Cortex of kidney (tissue), 1 donor: ENCODE measurements at places on chromosomes 2 and 18.

- no peak for DNase-seq
These were observed 78.9 kb downstream of the RTP5 start for GRCh38 chr2:241948299-241948897.

DNA sequence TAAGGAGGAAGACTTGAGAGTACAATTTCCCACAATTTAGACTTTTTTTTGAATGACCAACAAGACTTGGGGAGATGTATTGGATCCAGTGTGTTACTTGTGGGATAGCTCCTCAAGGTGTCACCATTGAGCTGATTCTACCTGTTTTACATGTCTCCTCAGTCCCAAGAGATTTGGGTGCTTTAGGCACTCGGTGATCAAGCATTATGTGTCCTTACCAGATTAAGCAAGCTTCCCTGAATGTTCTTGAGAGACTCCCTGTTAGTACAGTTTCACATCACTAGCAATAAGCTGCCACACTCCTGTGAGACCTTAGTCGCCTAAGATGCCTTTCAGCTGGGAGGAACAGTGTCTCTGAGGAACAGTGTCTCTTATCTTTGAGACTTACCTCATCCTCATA is 384.3 kb upstream of the SYT4 start:
- no peak for DNase-seq

DNA sequence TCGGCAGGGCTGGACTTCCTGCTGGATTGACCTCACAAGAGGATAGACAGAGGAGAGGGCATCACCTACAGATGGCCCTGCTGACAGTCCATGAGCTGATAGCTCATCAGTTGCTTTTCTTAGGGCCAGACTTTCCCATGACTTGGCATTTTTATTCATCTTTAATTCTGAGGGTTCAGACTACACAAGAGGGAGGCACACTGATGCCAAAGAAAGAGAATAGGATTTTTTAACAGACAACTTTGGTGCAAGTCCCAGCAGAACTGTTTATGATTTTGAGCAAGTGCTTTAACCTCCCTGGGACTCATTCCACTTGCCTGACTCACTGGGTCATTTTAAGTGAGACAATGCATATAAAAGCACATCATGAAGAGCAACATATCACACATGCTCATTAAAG is 299.2 kb downstream of the INSIG2 start:
- no peak for DNase-seq

DNA sequence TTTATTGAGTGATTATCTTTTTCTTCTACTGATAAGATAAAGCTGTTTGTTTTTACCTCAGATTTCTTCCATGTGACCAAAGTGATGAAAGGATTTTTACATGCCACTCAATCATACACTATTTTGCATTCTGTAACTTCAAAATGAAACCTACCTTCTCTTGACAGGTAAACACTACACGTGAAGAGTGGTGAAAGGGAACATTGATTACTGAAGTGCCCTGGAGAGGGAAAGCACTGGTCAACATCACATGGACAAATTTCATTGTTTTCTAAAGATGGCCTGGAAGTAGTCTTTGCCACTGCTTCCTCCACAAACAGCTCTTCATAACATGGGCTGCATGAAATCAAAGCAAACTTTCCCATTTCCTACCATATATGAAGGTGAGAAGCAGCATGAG is 120.1 kb downstream of the HIBCH start:
- DNase-seq = no peak

- DNase-seq = no peak
These were observed 768.9 kb upstream of the CDH7 start for GRCh38 chr18:64981915-64982314.

DNA sequence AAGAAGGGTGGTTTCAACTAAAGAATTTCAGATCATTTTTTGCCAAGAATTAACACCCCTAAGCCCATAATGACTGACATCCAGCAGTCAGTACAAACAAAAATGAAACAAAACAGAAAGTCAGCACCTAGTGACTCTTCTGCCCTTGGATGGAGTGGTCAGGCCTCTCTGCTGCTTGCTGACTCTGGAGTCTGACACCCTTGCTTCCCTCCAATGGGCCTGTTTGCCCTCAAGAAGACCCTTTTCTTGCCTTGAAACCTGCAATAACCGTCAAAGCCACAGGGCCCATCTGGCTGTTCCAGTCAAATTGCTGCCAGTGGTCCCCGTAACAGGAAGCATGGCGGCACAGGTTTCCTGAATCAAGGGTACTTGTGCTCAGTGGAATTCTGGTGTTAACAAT is 27.2 kb upstream of the CYTIP start:
- DNase-seq = no peak

- DNase-seq = no peak
These were observed 13.7 kb upstream of the TRAF3IP1 start for GRCh38 chr2:238306672-238306998.

GRCh38 chr2:191170773-191171172 is 20.0 kb upstream of the STAT4 start:
- no peak for DNase-seq

GRCh38 chr18:45412577-45412976 is 202.7 kb upstream of the SLC14A2 start:
- no peak for DNase-seq

DNA sequence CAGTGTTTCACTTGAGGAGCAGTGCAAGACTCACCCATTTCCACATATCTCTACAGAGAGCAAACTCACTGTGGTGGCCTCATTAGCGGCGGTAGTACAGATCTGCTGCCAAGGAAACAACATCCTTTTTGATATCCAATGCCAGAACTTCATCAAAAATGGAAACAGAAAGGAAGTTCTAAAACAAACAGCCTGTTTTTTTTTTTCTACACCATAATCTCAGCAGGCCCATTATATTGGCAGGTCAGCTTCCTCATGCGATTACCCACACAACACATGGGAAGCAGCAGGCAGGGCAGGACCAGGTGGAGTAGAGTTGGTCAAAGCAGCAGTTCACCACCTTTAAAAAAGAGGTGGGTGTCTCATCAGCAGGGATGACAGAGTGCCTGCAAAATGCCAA is 678.9 kb upstream of the CELF4 start:
- no peak for DNase-seq

- DNase-seq = no peak
These were observed 30.2 kb downstream of the XDH start for GRCh38 chr2:31384351-31384750.

DNA sequence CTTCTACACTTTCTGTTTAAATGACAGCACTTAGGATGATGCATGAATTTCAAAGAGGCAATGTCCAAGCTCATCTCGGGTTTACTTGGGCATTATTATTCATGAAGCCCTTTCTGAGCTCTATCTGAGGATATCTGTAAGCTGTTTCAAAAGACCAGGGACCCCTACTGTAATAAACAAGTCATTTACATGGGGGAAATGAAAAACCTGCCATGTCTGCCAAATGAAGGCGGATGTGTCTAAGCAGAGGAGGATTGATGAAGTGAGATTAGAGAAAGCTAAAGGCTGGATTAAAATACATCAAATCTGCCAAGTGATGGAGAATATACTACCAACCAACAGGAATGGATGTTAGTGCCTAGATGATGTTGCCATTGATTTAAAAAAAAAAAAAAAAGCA is 64.5 kb downstream of the SUCLG1 start:
- DNase-seq = no peak

- no peak for DNase-seq
These were observed 24.0 kb downstream of the RAX start for GRCh38 chr18:59249199-59249774.

GRCh38 chr2:224400886-224401632 is 848 bp downstream of the FAM124B start:
- no peak for DNase-seq

DNA sequence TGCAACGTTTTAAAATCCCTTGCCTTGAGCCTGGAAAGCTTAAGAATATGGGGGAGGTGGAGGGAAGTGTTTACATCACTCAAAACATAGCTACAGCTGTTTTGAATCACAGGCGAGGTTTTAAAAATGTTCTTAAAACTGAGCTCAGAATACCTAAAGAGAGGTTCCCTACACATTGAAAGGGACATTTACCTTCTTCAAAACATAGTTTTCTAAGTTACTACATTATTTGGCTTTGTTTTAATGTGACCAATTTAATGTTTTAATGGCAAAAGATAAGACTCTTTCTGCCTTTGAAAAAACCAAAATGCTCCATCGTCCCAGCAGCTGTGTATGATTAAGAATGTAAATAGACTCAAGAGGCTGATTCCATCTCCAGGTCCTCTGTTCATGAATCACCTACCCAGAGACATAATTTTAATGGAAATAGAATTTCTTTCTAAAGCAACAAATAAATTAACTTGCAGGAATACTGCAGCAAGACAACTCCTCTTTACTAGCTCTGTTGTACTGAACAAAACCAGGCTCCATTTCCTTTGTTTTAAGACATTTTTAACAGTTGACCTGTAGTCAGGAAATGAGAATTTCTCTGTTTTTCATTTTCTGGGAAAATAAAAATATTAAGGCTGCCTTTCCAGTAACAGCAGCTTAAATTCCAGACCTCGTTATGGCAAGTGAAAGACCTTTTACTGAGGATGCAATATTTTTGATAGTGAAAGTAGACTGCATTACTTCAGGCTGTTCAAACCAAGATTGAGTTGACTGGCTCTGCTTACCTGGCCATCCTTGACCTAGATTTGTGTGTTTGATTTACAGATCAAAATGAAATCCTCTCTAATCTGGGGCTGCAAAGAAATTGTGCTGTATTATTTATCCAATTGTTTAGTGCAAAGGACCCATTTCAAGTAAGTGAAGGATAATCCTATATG is 33.7 kb upstream of the WDR75 start:
- no peak for DNase-seq

GRCh38 chr18:35512761-35513160 is 15.0 kb upstream of the INO80C start:
- DNase-seq = no peak

- no peak for DNase-seq
These were observed 92.7 kb downstream of the ALPK2 start for GRCh38 chr18:58536202-58536516.

DNA sequence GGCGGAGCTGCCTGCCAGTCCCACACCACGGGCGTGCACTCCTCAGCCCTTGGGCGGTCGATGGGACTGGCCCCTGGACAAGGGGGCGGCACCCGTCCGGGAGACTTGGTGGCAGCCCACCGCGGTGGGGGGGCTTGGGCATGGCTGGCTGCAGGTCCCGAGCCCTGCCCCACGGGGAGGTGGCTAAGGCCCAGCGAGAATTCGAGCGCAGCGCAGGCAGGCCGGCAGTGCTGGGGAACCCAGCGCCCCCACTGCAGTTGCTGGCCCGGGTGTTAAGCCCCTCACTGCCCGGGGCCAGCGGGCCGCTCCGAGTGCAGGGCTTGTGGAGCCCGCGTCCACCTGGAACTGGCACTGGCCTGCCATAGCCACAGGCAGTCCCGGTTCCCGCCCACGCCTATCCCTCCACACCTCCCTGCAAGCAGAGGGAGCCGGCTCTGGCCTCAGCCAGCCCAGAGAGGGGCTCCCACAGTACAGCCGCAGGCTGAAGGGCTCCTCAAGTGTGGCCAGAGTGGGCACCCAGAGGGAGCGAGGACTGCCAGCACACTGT is 742.9 kb upstream of the DDX18 start:
- DNase-seq = no peak

GRCh38 chr18:8513249-8513648 is 96.0 kb upstream of the RAB12 start:
- DNase-seq = no peak

- no peak for DNase-seq
These were observed 5.4 kb downstream of the RAB11FIP5 start for GRCh38 chr2:73107211-73107926.

GRCh38 chr2:48048476-48049171 is 142.3 kb upstream of the FBXO11 start:
- no peak for DNase-seq

DNA sequence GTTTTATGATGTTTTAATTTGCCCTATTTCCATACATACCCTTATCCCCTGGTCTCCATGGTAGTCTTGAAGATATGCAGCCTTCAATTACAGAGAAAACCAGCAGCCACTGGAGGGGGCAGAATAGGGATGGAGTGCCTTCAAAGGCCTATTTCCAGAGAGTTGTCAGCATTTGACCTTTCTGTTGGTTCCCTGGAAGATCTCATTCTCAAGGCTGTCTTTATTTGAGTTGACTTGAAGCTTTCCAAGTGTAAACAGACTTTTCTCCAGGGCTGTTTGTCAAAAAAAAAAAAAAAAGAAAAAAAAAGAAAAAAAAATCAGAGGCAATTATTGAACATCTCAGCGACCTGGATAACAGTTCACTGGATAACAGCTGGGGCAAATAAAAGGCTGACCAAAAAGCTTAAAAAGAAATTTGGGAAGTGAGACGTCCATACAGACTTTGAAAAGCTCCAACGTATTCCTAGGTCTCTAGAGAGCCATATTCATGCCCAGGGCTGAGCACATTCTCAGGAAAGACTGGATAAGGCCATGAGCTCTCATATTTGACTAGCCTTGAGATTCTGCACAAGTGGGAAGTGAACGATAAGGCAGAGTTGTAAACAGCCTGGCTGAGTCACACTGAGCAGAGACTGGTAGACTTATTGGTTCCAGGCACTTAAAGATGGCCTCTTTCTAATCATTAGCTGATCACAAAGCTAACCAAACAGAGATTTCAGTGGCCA is 126.6 kb downstream of the VAPA start:
- no peak for DNase-seq

GRCh38 chr2:22817197-22817596 is 567.8 kb upstream of the KLHL29 start:
- DNase-seq = no peak

GRCh38 chr2:164103271-164103670 is 367.5 kb upstream of the FIGN start:
- no peak for DNase-seq

DNA sequence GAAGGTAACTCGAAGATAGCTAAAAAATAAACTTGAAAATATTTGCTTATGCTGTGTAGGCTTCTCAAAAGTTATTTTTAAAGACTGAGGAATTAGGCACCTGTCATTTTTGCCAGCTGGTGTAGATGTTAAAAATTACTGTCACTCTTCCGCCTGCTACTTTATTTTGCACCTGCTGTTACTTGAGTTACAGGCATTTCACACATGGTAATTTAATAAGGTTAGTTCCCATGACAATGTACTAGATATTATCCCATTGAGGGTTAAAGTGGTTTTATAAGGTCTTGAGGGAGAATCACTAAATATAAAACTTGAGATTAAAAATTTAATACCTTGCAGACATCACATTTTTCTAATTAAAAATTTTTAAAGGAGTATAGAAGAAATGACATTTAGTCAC is 26.6 kb downstream of the MYL1 start:
- no peak for DNase-seq

DNA sequence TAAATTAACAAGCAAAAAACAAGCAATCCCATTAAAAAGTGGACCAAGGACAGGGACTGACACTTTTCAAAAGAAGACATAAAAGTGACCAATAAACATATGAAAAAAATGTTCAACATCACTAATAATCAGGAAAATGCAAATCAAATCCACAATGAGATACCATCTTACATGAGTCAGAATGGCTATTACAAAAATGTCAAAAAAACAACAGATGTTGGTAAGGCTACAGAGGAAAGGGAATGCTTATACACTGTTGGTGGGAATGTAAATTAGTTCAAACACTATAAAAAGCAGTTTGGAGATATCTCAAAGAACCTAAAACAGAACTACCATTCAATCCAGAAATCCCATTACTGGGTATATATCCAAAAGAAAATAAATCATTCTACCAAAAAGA is 78.2 kb downstream of the SUCLG1 start:
- no peak for DNase-seq
